ENCODE measurements at places on chromosomes 4 and X. TPM values are rescaled to one million over a fixed set of nuclear protein-coding genes. Genes with fewer than 3 reads are reported as not detected.
A peak's percentile ranks its signal among the peaks of the same experiment; 100 is the strongest.

The TKTL2 gene
- polyA plus RNA-seq, result not detected

The C1QTNF7 gene
- 28.1 TPM for polyA plus RNA-seq

- peak; percentile 73 for DNase-seq
Measured at GRCh38 chr4:16897991-16898827, at the start of gene LDB2. Gene LDB2, minus strand, starts transcription at chr4:16898645.

DNA sequence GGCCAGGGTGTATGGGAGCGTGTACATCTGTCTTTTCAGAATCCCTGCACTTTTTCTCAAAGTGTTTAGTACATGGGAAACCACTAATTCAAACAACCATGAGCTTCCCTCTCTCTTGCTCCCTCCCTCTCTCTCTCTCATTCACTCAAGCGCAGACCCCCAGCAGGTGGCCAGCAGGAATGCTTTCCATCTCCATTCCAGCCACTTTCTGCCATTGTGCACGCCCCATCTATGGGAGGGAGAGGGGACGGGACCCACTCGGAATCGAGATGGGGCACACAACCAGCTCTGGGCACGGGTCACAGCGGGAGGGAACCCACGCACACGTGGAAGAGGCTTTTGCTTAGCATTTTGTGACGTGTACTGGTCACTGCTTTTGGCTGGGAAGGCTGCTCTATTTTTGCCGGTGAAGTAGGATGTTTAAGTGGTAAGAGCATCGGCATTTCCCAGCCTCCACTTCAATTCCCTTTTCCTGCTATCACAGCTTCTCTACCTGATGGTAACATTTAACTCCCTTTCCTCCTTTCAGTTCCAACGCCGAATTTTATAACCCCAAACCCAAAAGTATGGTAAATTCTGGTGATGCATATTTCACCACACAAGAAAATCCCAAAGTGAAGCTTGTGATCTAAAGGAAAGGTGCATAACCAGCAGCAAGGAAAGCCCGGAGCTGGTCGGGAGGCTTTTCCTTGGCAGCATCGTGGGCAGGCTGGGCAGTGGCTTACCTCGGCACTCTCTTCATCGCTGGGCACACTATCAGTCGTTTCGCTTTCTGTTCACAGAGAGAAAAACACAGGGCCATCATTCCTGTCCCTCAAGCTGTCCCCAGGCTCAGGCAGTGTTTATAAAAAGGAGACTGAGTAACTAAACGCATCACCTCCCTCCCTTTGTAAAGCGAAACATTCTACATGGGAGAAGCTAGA is 84.1 kb downstream of the IRF2 start:
- no peak for DNase-seq

DNA sequence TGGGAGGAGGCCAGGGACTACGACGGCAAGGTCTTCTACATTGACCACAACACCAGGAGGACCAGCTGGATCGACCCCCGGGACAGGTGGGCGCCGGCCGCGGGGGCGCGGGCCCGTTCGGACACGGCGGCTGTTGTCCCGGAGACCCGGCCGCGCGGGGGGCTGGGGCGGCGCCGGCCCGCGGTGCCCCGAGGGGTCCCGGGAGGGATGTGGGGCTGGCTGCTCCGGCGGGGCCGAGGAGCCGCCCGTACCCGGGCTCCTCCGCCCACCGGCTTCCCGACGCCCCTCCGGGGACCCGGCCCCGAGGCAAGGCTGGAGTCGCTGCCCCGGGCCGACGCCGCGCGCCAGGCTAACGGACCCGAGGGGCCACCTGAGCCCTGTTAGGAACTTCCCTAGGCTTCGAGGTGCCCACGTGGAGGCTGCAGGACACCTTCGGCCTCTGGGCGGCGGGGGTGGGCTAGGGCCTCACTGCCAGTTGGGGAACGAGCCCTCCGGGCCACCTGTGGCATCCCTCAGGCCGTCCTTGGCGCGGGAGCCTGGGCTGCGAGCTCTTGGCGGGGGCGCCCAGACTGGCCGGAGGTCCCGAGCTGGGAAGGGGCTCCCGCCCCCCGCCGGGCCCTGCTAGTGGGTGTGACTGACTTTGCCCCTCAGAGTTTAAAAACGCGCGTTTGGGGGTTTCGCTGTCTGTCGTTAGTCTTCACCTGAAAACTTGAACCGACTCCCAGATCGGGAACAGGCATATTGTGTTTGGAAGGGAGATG is 660 bp downstream of the WWC2 start:
- DNase-seq, result no peak

DNA sequence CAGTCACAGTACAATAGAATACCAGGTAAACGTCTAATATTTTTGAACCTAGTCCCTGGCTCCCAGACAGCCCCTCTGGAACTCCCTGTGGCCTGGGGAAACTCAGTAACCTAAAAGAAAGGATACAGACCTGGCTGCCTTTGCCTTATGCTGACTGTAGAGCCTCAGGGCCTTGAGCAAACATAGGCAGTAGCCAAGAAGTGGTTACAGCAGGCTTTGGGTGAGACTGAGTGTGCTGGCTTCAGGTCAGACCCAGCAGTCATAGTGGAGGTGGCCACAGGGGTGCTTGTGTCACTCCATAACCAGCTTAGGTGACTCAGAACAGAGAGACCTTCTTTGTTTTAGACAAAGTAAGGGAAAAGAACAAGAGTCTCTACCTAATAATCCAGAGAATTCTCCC is 141.8 kb upstream of the PRDX4 start:
- no peak for DNase-seq

GRCh38 chr4:141011901-141012315 is 121.4 kb downstream of the RNF150 start:
- no peak for DNase-seq

DNA sequence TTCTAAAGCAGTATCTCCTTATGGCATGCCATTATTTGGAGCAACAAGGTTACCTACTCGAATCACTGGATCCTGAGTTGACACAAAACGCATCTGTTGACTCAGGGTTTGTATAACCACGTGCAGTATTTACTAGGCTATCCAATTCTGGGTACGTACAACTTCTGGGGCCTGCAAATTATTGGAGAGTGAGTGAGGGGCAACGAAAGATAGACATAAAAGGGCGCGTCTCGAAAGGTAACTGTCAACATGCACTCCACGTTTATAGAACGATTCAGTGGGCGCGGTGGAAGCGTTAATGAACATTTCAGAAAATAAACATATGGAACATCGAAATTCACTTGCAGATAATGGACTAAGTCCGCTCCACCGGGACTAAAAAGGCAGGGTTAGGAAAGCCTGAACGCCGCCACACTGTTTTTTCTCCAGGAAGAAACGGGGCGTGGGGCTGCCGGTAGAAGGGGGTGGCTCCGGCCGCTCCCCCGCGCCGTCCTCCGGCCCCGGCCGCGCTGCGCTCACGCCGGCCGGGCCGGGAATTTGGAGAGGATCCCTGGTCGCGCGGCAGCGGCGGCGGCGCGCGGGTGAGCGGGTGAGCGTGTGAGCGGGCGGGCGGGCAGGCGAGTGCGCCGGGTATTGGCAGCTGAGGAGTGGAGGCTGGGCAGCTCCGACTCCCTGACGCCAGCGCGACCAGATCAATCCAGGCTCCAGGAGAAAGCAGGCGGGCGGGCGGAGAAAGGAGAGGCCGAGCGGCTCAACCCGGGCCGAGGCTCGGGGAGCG is at the start of gene SMAD1:
TSS of gene SMAD1 (plus strand) at position 690 of the 778 bp plus-strand sequence. CDS start 32,761 bp downstream, outside the sequence.
- peak; percentile 53 for DNase-seq
